Ovary (tissue), 10 donors: ENCODE measurements at places on chromosomes 1 and 21.
A peak's percentile ranks its signal among the peaks of the same experiment; 100 is the strongest.

- DNase-seq, result no peak
Measured at GRCh38 chr1:17919525-17920439, 164.6 kb downstream of the ACTL8 start.

DNA sequence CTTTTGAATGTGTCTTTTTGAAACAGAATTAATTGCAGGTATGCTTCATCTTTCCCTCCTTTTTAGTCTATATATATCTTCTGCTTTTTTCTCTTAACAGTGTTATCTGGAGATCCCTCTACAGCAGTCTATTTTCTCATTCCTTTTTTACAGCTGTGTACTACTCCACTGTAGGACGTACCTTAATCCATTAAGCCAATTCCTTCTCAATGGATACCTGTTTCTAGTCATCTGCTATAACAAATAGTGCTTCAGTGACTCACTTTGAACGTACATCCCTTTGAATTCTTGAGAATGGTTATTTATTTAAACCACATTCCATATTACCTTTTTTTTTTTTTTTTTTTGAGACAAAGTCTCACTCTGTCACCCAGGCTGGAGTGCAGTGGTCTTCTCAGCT is 15.6 kb downstream of the PCNX2 start:
- DNase-seq, result no peak

DNA sequence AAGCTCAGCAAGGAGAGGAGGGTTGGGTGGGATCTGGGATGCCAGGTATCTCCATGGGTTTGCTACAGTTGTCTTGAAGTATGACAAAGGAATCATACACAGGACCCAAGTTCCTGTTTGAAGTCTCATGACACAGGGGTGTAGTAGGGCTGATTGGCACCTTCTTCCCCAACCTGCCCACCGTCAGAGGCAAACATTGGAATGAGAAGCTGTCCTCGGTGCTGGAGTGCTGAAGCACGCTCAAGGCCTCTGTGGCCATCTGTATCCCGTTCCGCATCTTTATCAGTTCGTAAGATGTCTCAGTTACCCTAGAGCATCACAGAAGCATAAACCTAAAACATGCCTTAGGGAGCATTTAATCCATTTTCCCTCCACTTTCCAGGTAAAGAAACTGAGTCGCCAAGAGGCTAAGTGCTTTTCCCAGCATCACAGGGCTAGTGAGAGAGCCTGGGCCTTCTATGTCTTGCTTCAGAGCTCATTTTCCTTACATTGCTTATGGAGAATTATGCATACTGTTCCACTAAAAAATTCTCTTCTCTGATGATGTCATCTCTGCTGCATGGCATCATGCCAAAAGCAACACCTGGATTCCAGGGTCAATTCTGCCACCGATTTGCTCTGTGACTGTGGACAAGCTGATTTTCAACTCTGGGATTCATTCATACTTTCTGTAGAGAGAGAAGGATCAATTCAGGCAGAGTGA is 34.2 kb downstream of the VWA5B1 start:
- no peak for DNase-seq

DNA sequence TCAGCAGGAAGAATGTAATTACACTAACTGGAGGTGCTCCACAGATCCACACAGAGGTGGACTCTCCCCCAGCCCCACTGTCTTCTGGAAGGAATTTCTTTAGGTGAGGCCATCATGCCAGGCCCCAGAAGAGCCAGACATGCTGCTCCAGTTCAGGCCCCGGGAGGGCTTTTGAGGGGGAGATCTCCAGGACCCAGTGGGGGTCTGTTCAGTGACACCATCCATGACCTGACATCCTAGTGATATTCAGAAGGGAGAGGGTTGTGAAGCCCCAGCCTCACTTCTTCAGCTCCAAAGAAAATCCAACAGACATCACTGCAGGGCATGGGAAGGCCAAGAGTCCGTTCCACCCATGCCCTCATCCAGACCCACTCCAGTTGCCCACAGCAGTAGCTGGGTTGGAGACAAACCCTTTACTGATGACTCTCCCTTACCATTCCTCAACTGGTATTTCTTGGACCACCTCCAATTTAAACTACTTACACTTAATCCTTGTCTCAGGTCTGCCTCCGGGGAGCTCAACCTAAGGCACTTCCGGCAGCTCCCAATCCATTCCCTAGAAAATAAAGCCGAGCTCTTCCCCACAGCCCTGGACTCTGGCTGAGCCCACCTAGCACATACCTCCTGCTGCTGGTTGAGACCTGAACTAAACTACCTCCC is 39.2 kb downstream of the CSMD2 start:
- DNase-seq, result no peak

- no peak for DNase-seq
Measured at GRCh38 chr21:31555741-31556191, 103.7 kb upstream of the SOD1 start.

DNA sequence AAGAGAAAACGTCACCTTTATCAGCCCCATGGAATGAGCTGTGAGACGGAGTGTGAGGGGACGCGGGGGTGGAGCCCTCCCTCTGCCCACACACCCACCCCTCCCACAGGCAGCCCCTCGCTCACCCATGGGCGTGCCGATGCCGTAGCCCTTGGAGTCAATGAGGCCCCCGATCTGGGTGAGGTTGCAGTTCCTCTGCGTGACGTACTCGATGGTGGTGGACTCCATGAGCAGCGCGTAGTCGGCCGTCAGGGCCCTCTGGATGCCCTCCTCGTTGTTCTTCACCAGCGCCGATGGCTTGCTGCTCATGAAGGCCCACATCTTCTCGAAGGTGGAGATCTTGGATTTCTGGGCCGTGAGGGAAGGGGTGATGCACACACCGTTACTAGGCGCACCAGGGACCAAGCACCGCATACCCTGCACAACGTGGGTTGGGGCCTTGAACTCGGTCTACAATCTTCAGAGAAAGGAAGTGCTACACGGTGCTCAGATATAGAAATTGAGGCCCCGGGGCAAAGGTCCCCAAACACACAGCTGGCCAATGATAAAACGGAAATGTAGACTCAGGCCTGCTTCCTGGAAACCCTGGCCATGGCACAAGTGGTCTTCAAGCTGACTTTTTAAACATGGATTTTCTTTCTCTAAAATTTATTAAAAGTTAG is 228.2 kb downstream of the GRIK3 start:
- no peak for DNase-seq

GRCh38 chr21:35528116-35529042 is 479.3 kb upstream of the RUNX1 start:
- peak; percentile 45 for DNase-seq

DNA sequence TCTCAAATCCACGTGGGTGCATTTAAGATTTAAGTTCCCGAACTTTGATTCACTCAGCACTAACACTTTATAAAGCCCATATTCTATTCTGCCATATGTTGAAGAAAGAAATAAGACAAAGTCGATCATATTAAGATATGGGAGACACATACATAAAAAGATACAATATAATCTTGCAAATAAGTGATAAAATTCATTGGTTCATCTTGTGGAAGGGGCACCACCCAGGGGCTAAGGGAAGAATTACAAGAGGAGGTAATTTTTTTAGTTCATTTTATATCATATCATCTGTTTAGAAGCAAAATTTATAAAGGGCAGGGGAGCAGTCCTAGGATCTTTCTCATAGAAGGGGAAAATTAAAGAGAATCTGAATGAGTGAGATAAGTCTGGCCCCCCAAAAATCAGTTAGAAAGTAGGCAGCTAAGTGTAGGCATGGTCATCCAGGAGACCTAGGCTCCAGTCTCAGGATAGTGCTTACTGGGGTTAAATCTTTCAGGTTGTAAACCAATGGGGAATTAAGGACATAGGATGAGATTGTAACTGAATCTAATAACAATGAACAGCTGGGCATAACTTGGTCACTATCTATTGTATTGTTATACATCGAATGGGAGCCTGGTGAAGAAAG is 124.2 kb upstream of the L1TD1 start:
- no peak for DNase-seq

DNA sequence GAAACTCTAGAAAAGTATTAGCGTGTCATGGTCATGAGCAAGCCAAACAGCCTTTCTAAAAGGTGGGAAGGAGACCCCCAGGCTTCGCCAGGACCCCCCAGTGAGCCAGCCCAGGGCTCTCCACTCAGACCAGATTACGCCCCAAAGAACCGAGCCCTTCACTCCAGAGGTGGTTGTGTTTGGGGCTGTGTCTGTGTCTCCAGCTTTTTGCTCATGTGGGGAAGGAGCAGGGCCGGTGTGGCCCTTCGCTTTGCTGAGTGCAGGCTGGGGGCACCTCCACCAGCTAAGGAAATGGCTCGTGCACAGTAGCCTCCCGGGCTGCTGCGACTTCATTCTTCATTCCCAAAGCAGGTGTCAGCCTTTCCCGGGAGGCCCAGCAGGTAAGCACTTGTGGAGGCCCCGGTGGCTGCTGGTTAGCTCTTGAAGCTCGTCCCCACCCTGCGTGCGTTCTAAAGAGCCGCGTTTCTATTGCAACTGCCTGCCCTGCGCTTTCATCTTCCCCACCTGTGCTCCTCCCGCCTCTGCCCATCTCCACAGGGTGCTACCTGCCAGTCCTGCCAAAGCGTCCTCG is 531 bp downstream of the TSPEAR start:
- DNase-seq, result no peak

DNA sequence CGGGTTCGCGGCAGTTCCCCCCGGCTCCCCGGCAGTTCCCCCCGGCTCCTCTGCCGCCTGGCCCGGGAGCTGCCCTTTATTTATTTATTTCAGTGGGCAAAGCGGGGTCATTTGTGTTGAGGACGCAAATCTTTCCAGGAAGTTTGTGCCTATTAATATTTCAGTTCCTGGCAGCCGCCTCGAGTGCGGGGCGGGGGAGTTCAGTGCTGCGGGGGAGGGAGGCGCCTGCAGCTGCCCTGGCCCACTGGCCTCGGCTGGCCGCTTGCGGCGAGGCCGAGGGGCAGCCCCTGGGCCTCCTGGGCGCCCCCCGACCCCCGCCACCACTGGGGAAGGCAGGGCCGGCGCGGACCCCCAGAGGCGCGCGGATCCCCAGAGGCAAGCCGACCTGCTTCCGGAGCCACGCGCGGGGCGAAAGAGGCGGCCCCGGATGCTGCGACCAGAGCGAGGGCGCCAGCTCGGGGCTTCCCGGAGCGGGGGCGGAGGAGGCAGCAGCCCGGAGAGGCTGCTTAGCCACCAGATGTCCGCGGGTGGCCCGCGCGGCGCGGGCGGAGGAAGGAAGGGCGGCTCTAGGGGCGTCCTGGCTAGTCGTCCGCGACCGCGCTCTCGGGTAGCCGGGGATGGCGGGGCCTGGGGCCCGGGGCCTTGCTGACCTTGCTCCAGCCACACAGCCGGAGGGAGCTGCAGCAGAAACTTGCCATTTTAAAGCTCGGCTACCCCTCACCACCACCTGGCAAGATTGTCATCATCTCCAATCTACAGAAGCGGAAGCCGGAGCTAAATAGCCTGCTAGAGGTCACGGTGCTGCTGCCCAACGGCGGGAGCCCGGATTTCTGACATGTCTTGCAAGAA is 48.0 kb downstream of the H3-3A start:
- DNase-seq, result peak; percentile 61

- DNase-seq, result no peak
Measured at GRCh38 chr1:24872061-24872850, 57.8 kb downstream of the RUNX3 start.

DNA sequence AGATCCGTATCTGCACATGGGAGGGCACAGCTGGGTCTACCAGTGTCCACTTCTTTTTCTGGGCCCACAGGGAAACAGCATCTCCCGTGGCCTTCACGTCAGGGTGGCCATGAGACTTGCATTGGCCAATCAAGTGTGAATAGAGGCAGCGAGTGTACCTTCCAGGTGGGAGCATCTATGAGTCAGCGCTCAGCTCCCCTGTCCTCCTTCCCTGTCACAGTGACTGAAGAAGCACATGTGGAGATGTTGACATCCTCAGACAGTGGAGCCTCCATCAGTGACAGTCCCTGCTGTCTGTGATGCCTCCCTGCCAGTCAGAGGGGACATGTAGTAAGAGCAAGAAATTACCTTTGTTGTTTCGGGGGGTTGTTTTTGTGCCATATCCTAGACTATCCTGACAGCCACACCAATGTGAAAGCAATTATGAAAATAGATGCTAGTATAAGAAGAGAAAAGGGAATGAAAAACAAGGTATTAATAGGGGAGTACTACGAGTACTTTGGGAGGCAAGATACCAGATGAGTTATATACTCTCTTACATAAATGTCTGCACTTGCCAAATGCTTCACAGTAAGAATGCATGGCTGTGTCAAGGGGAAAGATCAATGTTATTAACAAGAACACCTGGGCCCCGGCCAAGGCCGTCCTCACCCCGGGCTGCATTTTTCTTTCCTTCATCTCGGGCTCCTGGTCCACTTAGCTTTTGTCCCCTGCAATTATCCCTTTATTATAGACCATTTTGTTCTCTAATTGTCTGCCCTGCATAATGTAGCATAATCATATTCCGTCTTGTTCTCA is 86.0 kb downstream of the MATN1 start:
- DNase-seq, result no peak

DNA sequence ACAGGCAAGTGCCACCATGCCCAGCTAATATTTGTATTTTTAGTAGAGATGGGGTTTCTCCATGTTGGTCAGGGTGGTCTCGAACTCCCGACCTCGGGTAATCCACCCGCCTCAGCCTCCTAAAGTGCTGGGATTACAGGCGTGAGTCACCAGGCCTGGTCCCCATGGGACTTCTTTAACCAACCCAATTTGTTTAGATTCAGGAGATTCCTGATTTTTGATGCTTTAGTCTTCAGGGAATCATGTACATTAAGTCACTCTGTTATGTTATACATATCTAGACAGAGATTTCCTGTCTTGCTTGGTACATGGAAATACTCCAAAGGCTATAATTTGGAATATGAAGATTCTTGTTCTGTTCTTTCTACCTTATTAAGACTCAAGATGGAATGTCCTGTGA is 202.4 kb upstream of the L1TD1 start:
- DNase-seq, result no peak

- no peak for DNase-seq
Measured at GRCh38 chr21:23531444-23531843, 2075.8 kb downstream of the MRPL39 start.

DNA sequence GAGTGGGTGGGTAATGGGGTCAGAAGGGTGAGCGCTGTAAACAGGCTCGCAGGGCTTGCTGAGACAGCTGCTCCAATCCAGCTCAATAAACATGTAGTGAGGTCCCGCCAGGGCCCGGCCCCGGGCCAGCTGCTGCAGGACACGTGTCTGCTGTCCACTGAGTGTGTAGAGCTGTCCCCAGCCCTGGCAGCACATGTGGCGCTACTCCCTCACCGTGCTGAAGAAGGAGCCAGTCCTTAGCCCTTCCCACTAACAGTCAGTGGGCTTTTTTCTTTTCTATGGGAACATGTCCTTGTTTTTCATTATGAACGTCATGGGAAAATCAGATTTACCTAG is 78.9 kb upstream of the C1orf174 start:
- no peak for DNase-seq

DNA sequence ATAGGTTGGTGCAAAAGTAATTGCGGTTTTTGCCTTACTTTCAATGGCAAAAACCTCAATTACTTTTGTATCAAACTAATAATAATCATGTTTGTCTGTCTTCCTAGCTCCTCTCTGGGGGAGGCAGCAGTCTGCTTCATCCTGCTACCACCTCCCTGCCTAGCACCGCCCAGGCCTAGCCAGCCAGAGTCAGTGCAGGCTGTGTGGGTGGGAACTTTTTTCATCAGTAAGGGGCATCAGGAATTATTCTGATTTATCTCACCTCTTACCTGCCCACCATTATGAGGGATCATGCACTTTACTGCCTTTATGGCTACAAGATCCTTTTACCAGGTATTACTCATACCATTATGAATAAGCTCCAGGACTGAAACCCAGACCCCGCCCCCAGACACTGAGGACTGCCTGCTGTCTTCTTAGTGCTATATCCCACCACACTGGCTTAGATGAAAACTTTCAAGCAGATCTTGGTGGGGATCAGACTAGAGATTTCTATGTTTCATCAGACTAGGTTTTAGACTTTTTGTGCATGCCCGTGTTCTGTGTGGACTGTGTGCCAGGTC is 116.4 kb downstream of the PBX1 start:
- no peak for DNase-seq

- DNase-seq, result no peak
Measured at GRCh38 chr1:84278905-84279304, 22.6 kb upstream of the SAMD13 start.
